ENCODE measurements at places on chromosomes 11 and 22.

DNA sequence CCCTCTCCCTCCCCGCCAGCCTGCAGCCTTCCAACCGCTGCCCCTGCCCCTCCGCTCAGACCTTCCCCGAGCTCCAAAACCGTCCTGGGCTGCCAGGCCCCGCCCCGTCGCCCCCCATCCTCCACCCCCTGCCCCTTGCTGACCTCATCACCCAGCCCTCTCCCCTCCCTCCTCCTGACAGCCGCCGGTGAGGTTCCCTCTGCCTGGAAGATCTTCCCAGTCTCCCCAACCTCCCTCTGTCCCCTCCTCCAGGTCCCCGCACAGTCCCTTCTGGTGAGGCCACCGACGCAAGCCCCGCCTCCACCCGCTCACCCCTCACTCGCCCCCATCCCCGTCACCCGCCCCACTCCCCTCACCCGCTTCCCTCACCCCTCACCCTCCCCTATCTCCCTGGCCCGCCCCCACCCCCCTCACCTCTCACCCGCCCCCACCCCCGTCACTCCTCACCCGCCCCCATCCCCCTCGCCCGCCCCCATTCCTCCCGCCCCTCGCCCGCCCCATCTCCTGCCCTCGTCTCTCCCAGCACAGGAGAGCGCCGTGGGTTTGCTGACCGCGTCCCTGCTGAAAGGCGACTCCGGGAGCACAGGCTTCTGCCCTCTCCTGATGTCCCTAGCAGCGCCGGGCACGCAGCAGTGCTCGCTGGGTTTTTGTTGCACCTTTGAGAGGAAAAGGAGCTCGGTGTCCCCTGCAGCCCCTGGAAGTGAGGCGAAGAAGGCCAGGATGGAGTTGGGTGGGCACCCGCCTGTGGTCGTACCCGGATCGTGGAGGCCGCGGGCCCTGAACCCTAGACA lies 16.4 kb upstream of the UPK3A start:
- no peak for DNase-seq

GRCh38 chr11:74818283-74818946 lies 69.8 kb downstream of the RNF169 start:
- DNase-seq, result no peak

GRCh38 chr11:62556875-62557631 lies 10.4 kb upstream of the AHNAK start:
- no peak for DNase-seq

DNA sequence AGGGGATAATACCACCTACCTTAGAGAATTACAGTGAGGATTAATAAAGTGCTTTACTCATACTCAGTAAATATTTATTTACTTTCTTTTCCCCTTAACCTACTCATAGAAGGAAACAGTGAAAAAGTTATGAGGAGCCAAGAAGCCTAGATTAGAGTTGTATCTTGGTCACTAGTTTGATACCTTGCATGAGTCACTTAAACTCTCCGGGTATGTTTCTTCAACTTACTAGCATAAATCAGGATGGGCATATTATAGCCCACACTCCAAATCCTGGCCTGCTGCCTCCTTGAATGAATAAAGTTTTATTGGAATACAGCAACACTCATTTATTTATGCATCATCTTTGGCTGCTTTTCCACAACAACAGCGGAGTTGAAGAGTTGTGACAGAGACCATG lies 8.2 kb downstream of the FBXO3 start:
- no peak for DNase-seq

DNA sequence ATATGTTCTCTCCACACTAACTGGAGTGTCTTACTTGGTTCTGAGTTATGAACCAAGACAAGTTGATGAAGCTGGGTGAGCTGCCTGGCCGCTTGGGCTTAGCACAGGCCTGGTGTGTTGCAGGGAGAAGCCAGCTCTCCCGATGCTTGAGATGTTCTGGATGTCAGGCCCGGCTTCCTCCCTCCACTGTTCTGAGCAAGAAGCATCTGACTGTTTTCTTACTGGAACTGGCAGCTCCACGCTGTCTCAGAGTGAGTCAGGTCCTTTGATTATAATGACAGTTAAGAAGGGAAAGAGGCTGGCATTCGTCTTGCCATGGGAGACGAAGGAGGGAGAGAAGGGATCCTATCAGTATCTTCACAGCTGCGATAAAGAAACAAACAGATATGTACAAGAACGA lies 46.5 kb upstream of the CRTAM start:
- no peak for DNase-seq

DNA sequence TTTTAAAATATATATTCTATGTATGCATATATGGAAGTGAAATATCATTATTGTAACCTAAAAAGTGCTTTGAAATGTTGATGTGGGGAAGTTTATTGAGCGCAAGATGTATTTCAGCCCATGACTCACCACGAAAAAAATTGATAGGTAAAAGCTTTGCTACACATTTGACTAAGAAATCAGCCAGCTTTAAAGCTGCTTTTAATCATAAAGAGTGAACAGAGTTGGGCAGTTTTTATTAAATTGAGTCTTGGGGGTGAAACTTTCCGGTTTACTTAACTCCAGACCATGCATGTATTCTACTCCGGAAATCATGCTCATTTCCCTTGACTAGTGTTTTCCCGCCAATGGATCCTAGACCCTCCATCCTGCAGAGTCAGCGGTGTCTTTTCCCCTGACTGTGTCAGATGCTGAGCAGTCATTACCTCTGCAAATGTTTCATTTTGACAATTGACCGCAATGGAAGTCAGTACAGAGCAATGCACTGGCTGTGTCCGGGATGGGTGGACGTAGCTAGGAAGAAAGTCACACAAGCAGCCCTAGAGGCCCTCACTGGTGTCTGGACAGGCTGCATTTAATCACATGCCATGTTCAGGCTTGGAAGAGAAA lies 47.2 kb upstream of the MPEG1 start:
- no peak for DNase-seq
